ENCODE measurements at places on chromosomes 3 and 15. TPM values are rescaled to one million over a fixed set of nuclear protein-coding genes. Genes with fewer than 3 reads are reported as not detected.

- H3K27me3 ChIP-seq, result no peaks in the 10 kb centered on the region
- no peaks in the 10 kb centered on the region for H3K36me3 ChIP-seq
- H3K4me3 ChIP-seq, result no peak overlapping the region
- H3K4me1 ChIP-seq, result no peaks in the 10 kb centered on the region
- H3K27ac ChIP-seq, result no peak overlapping the region
- DNase-seq, result no peak
Measured at GRCh38 chr3:185656321-185656840, 70.3 kb downstream of the SENP2 start.

- DNase-seq, result no peak
- no peak overlapping the region for H3K4me3 ChIP-seq
- no peaks in the 10 kb centered on the region for H3K27me3 ChIP-seq
- H3K4me1 ChIP-seq, result peaks cover 19% of the 10 kb centered on the region
Measured at GRCh38 chr15:40161693-40162391, 973 bp downstream of the BUB1B start.

DNA sequence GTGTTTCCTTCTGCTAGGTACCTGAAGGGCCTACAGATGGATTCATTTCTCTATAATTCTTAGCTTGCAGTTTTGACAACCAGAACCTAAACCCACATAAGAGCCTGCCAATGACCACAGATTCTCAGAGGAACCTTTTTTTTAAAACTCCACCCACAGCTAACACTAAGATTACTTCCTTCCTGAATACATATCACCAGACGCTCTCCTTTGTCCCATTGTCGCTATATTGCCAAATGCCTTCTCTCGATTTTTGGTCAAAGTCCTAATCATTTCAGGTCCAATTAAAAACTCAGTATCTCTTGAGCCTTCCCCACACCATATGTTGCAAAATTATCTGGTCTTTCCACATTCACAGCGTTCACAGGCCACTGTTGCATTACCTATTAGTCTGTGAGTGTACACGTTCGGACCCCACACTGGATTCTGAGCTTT lies 12.4 kb downstream of the ZNF710 start:
- peak overlapping the region; percentile 27 for H3K4me3 ChIP-seq
- H3K27ac ChIP-seq, result no peak overlapping the region
- no peaks in the 10 kb centered on the region for H3K27me3 ChIP-seq
- peaks cover 72% of the 10 kb centered on the region for H3K4me1 ChIP-seq

DNA sequence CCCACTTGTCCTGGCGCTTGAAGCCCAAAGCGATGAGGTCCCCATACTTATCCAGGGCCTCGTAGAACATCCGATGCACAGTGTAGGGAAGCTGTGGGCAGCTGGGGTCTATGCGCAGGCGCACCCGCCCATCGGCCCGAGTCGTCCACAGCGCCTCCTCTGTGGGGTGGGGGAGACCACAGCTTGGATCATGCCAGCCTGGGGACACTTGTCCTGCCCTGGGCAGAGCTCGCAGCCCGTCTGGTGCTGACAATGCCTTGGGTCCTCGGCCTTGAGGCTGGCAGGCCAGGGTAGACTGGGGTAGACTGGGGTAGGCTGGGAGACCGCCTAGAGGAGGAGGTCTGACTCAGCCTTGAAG lies 39.8 kb downstream of the ACSBG1 start:
- H3K27ac ChIP-seq, result no peak overlapping the region
- no peak overlapping the region for H3K4me3 ChIP-seq
- no peaks in the 10 kb centered on the region for H3K36me3 ChIP-seq
- no peaks in the 10 kb centered on the region for H3K27me3 ChIP-seq
- H3K4me1 ChIP-seq, result no peaks in the 10 kb centered on the region
- DNase-seq, result no peak

GRCh38 chr15:100994597-100995446 lies 75.7 kb downstream of the LRRK1 start:
- no peaks in the 10 kb centered on the region for H3K27me3 ChIP-seq
- no peaks in the 10 kb centered on the region for H3K36me3 ChIP-seq
- no peak overlapping the region for H3K4me3 ChIP-seq
- no peak overlapping the region for H3K27ac ChIP-seq
- DNase-seq, result no peak
- H3K4me1 ChIP-seq, result no peaks in the 10 kb centered on the region

GRCh38 chr3:6512172-6512800 lies 348.6 kb upstream of the GRM7 start:
- no peaks in the 10 kb centered on the region for H3K36me3 ChIP-seq
- no peak overlapping the region for H3K27ac ChIP-seq
- H3K4me3 ChIP-seq, result no peak overlapping the region
- DNase-seq, result no peak
- H3K4me1 ChIP-seq, result no peaks in the 10 kb centered on the region

- no peaks in the 10 kb centered on the region for H3K27me3 ChIP-seq
- no peak overlapping the region for H3K27ac ChIP-seq
- no peak overlapping the region for H3K4me3 ChIP-seq
- DNase-seq, result no peak
Measured at GRCh38 chr3:42734263-42734860, 31.8 kb upstream of the HHATL start.

DNA sequence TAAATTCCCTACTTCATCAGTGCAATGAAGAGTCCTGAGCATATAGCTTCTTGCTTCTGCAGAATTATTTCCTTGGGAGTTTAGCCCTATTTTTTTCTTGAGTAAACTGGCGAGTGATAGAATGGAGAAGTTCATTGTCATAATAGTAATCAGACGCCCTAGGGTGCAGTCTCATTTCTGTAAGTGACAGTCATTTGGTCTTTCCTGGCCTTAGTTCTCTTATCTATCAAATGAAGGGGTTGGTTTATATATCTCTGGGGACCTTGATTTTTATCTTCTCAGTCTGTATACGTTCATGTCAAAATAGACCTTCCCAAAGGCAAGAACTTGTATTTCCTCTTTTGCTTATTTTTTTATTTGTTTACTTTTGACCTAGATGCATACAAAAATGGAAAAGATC lies 9.9 kb upstream of the ALPK3 start:
- no peak overlapping the region for H3K4me3 ChIP-seq
- peaks cover 20% of the 10 kb centered on the region for H3K36me3 ChIP-seq
- DNase-seq, result no peak
- H3K27ac ChIP-seq, result no peak overlapping the region

DNA sequence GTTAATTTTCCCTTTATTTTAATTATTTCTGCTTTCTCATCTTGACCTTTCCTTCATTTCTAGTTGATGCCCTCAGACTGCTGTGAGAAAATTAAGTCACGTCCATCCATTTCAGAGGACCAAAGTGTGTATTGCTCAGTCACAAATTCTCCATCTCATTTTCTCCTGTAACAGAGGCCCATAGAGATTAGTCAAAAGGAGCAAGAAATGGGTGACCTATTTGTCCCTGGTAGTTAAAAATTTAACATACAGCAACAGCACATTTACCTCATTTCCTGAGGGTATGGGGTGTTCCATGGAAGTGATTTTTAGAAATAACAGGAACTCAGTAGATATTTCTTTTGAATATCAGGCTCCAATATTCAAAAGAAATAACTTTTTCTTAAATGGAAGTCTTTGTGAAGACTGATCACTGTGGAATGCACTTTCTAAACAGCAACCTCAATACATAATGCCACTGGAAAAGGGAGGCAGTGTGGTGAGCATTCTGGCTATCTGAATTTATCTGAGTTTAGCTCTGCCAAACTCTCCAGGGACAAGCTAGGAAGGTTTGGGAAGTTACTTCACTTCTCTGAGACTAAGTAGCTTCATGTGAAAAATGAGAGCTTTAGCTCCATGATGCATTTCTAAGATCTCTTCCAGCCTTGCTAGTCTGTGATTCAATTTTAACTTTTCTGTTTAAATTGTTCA lies 808.2 kb downstream of the SQOR start:
- H3K27me3 ChIP-seq, result no peaks in the 10 kb centered on the region
- no peaks in the 10 kb centered on the region for H3K4me1 ChIP-seq
- no peak for DNase-seq

DNA sequence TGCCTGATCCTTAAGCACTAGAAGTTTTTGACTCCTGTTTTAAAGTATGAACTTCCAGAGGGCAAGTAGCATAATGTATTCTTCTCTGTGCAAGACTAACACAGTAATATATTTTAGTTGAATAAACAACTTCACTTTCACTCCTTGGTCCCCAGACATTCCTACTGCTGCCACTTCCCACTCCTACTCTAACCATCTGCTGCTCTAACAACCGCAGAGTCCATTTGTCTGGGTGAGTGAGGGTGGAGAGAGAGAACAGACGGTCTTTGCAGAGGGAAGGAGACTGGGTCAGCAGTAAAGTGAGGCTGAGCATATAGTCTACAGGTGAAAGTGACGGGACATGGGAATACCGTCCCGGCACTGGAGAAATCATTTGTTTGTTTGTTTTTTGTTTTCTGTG lies 301.0 kb upstream of the SLCO3A1 start:
- no peaks in the 10 kb centered on the region for H3K27me3 ChIP-seq
- no peaks in the 10 kb centered on the region for H3K4me1 ChIP-seq
- H3K36me3 ChIP-seq, result no peaks in the 10 kb centered on the region
- no peak for DNase-seq

- H3K27me3 ChIP-seq, result no peaks in the 10 kb centered on the region
- no peaks in the 10 kb centered on the region for H3K36me3 ChIP-seq
- H3K4me3 ChIP-seq, result no peak overlapping the region
- H3K4me1 ChIP-seq, result no peaks in the 10 kb centered on the region
- no peak for DNase-seq
Measured at GRCh38 chr3:184443831-184444230, 64.0 kb downstream of the CHRD start.

GOLGA6A gene
- 0.20 TPM for total RNA-seq

CD276 gene
- 2.9 TPM for total RNA-seq

UROC1 gene
- not detected for total RNA-seq

SIDT1 gene
- 55.0 TPM for total RNA-seq

MKRN2OS gene
- total RNA-seq, result not detected

A4GNT gene
- not detected for total RNA-seq

Data from CD4-positive, alpha-beta memory T cell (primary cell).